Hair follicular keratinocyte (primary cell): ENCODE measurements at places on chromosomes 3 and 15. TPM values are rescaled to one million over a fixed set of nuclear protein-coding genes. Genes with fewer than 3 reads are reported as not detected.

Gene IGSF11
- not detected in 2 replicates for total RNA-seq

Gene CAPN3
- total RNA-seq = 0.99 and 1.6 TPM in 2 replicates

Gene B3GALNT1
- 9.4 and 15.8 TPM in 2 replicates for total RNA-seq

Gene PRKCD
- total RNA-seq = 6.0 and 6.6 TPM in 2 replicates

Gene CCDC80
- total RNA-seq = 10.3 and 11.7 TPM in 2 replicates

Gene RTP3
- total RNA-seq = not detected in 2 replicates

Gene HRG
- 0.11 TPM in 1 of 2 replicates, not detected in the other for total RNA-seq

Gene TYRO3
- total RNA-seq = 3.7 and 4.6 TPM in 2 replicates

Gene GPR171
- total RNA-seq = not detected in 2 replicates

Gene RBMS3
- total RNA-seq = 4.9 and 17.7 TPM in 2 replicates

Gene DNAJA4
- 2.2 and 3.2 TPM in 2 replicates for total RNA-seq

Gene APBA2
- 6.6 and 10.4 TPM in 2 replicates for total RNA-seq

Gene GOLGA6L25
- not detected in 2 replicates for total RNA-seq

Gene ADGRG7
- not detected in 2 replicates for total RNA-seq

Gene CCDC9B
- total RNA-seq = 3.9 and 8.0 TPM in 2 replicates

Gene UBAP1L
- 0.38 and 0.47 TPM in 2 replicates for total RNA-seq

Gene VPS13C
- total RNA-seq = 9.9 and 15.3 TPM in 2 replicates

Gene ASB14
- total RNA-seq = not detected in 2 replicates

Gene CPN2
- total RNA-seq = not detected in 2 replicates

Gene OXNAD1
- 14.0 and 14.1 TPM in 2 replicates for total RNA-seq

Gene TRPM7
- 14.4 and 22.2 TPM in 2 replicates for total RNA-seq

Gene GALNT15
- total RNA-seq = 0.57 TPM in 1 of 2 replicates, not detected in the other

Gene ST8SIA2
- not detected in 2 replicates for total RNA-seq

Gene ICE2
- 29.4 and 38.0 TPM in 2 replicates for total RNA-seq

Gene C3orf20
- not detected in 2 replicates for total RNA-seq

Gene RETNLB
- total RNA-seq = not detected in 2 replicates

Gene PRICKLE2
- 7.5 and 8.4 TPM in 2 replicates for total RNA-seq

Gene KNG1
- not detected in 2 replicates for total RNA-seq

Gene ZNF660
- 0.55 and 0.72 TPM in 2 replicates for total RNA-seq
